Central memory CD8-positive, alpha-beta T cell (primary cell): ENCODE measurements at places on chromosomes 7 and 10.
A peak's percentile ranks its signal among the peaks of the same experiment; 100 is the strongest.

- no peak overlapping the region for H3K27ac ChIP-seq
- H3K4me1 ChIP-seq: no peaks in the 10 kb centered on the region
- H3K27me3 ChIP-seq: peaks cover 15% of the 10 kb centered on the region
- no peak for DNase-seq
- H3K4me3 ChIP-seq: no peak overlapping the region
- H3K36me3 ChIP-seq: no peaks in the 10 kb centered on the region
These were observed 332.1 kb downstream of the CRPPA start for GRCh38 chr7:16089191-16089590.

GRCh38 chr10:35511647-35512046, 93.5 kb upstream of the GJD4 start:
- H3K36me3 ChIP-seq: peaks cover 5% of the 10 kb centered on the region
- no peaks in the 10 kb centered on the region for H3K27me3 ChIP-seq
- DNase-seq: no peak
- no peak overlapping the region for H3K4me3 ChIP-seq
- H3K4me1 ChIP-seq: peaks cover 46% of the 10 kb centered on the region
- peak overlapping the region; percentile 19 for H3K27ac ChIP-seq

- DNase-seq: no peak
- no peaks in the 10 kb centered on the region for H3K36me3 ChIP-seq
- H3K27me3 ChIP-seq: peaks cover under 1% of the 10 kb centered on the region
- H3K4me1 ChIP-seq: no peaks in the 10 kb centered on the region
These were observed 534.8 kb downstream of the AUTS2 start for GRCh38 chr7:70132852-70133690.

DNA sequence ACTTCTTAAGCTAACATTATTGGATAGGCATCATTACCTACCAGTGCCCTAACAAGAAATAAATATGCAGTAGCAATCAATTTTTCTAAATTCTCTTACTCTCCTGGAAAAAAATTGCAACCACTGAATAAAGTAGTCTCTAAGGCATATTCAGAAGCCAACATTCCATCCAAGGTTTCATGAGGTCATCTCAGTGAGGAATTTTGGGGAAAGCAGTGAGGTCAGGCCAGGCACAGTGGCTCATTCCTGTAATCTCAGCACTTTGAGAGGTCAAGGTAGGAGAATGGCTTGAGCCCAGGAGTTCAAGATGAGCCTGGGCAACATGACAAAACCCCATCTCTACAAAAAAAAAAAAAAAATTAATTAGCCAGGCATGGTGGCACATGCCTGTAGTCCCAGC, 75.9 kb upstream of the GHITM start:
- no peak overlapping the region for H3K27ac ChIP-seq
- H3K27me3 ChIP-seq: peaks cover 56% of the 10 kb centered on the region
- DNase-seq: no peak
- no peaks in the 10 kb centered on the region for H3K36me3 ChIP-seq
- H3K4me1 ChIP-seq: no peaks in the 10 kb centered on the region
- H3K4me3 ChIP-seq: no peak overlapping the region

DNA sequence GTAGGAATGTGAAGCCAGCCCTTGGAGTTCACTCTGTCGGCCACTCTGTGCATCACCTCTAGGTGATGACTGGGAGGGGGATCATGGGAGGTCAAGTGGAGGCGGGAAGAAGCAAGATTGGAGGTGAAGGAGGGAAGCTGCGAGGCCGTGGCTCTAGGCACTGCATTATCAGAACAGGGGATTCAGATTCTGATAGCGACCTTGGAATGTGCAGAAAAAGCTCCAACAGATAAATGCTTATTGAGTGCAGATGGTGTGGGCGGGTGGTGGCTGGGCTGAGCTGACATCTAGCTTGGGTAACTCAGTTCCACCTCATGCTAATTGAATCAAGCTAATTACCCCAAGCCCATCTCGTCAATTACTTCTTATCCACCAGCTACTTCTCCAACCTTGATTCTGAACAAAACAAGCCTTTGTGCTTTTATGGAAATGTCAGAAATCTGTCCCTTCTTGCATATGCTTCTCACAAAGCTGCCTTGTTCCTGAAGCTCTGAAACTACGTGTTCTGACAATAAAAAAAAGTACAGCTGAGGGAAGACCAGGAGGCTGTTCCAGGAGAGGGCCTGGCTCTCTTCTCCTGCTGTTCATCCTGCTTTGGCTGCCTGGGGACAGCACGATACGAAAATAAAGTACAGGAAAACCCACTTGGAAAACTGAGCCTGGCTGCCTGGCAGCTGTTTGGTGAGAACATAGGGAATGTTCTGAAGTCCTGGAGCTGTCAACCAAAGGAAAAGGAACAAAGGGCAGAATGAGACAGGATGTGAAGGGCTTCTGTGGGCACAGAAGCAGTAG, 27.5 kb downstream of the STRA8 start:
- H3K4me1 ChIP-seq: no peaks in the 10 kb centered on the region
- no peak overlapping the region for H3K27ac ChIP-seq
- H3K27me3 ChIP-seq: peaks cover 37% of the 10 kb centered on the region
- H3K4me3 ChIP-seq: no peak overlapping the region
- H3K36me3 ChIP-seq: no peaks in the 10 kb centered on the region

DNA sequence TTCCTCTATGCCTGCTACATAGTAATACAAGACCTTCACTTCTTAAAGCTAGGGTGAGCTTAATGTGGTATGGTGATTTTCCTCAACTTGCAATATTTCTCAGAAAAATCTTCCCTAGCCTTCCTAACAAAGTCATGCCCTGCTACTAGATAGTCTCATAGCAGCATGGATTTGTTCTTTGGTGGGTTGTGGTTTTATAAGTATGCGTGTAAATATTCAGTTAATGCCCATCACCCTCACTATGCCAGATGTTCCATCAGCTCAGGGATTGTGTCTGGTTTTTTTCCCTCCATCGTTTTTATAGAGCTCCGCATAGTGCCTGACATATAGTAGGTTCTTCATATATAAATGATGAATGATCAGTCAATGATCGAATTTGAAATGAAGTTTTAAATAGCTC, 182.8 kb downstream of the CREB5 start:
- H3K27me3 ChIP-seq: peaks cover 5% of the 10 kb centered on the region
- no peak for DNase-seq
- H3K27ac ChIP-seq: no peak overlapping the region
- no peaks in the 10 kb centered on the region for H3K4me1 ChIP-seq
- H3K4me3 ChIP-seq: no peak overlapping the region
- no peaks in the 10 kb centered on the region for H3K36me3 ChIP-seq

DNA sequence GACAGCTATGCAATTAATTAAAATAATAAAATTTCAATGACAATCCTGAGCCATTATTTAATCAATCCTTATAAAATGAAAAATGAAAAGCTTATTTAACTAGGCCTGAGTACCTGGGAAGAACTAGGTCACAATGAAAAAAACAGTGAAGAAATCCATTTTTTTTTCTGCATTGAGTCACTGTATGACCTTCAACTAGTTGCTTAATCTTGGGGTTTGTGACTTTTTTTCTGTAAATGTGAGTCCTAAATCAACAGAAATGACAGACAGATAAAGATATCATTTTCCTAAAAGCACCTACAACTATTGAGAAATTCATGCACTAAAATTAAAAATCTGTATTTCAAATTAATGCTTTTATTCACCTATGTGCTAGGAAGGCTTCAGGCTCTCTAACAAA, 96.8 kb downstream of the TMEM26 start:
- no peak overlapping the region for H3K27ac ChIP-seq
- H3K4me3 ChIP-seq: no peak overlapping the region
- peaks cover 19% of the 10 kb centered on the region for H3K27me3 ChIP-seq

DNA sequence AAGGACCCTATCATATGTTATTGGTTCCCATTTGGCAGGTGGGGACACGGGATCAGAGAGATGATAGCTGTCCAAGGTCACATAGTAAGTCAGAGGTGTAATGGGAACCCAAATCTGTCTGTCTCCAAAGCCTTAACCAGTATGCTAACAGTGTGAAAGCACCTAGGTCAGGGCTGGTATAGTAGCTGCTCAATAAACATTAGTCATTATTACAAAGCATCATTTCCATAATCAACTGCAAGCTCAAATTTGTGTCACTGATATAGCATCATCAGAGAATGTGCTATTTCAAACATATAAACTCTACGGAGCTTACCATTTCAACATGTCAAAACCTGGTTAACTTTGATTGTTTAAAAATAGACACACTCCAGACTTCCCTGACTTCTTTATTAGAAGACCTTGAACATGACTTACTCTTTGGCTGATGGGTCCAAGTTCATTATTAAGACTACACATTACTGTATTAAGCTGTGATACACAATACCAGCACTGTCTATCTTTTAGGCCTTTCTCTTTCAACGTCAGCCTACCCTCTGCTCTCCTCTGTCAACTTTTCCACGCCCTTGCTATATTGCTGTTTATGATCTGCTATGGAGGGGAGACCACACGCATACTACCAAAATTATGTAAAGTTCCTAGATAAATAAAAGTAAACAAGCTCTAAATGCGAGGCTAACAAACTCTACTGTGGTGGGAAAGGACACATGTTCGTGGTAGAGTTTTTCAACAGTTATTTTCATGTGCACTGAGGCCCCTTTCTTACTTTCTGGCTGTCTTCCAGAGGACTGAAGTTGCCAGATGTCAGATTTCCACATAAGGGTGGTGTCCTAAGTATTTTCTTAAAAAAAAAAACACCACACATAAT, 33.6 kb downstream of the DNMBP start:
- DNase-seq: no peak
- no peak overlapping the region for H3K27ac ChIP-seq
- H3K4me3 ChIP-seq: no peak overlapping the region

GRCh38 chr10:32163071-32163761, 107.0 kb upstream of the KIF5B start:
- H3K4me3 ChIP-seq: no peak overlapping the region
- DNase-seq: no peak
- H3K4me1 ChIP-seq: no peaks in the 10 kb centered on the region

DNA sequence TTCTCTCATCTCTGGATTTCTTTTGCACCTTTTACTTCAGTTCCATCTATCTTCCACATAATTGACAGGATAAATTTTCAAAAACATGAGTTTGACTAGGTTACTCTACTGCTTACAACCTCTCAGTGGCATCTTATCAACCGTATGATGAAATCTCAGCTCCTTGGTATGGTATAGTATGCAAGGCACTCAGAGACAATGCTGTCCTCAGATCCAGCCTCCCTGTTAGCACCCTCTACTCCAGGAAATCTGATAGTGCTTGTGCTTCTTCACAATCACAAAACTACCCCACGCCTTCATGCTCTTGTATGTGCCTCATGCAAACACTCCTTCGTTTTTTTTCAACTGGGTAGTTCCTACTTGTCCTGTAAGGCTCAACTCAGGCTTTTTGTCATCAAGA, 330.7 kb downstream of the GPR158 start:
- no peak overlapping the region for H3K4me3 ChIP-seq
- H3K27me3 ChIP-seq: no peaks in the 10 kb centered on the region
- no peak overlapping the region for H3K27ac ChIP-seq
- H3K4me1 ChIP-seq: no peaks in the 10 kb centered on the region
- no peaks in the 10 kb centered on the region for H3K36me3 ChIP-seq

DNA sequence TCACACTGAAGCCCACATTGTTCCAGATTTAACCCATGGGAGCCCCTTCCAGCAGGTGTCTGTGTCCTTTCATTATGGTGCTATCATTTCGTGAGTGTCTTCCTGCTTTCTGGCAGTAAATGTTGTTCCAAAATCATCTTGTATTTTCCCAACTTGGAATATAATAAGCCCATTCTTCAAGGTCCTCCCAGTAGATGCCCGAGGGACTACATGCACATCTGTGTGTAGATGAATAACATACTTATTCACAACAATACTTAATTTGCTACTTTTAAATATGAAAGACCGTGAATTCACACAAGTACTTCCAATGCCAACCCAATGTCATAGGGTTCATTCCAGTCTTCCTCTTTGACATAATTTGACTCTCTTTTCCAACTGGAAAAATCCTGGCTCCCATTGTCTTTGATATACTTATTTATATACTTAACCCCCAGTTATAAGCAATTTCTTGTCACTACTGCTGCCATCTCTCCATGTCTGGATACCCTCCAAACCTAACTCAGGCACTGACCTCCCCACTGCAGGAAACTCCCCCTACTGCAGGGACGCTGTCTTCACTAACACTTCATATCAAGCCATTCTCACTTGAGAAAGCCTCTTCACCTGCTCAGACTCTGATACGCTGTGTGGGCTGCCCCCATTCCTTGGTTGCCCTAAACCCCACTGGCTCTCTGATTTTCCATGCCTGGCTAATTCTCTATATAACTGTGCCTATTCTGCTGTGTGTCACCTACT, 1119.2 kb downstream of the CNTNAP2 start:
- H3K4me3 ChIP-seq: no peak overlapping the region
- H3K36me3 ChIP-seq: peaks cover under 1% of the 10 kb centered on the region
- H3K4me1 ChIP-seq: no peaks in the 10 kb centered on the region
- H3K27me3 ChIP-seq: no peaks in the 10 kb centered on the region
- no peak for DNase-seq

GRCh38 chr10:20874261-20874660, 22.9 kb downstream of the NEBL start:
- no peak for DNase-seq
- no peak overlapping the region for H3K4me3 ChIP-seq
- no peaks in the 10 kb centered on the region for H3K36me3 ChIP-seq
- no peaks in the 10 kb centered on the region for H3K4me1 ChIP-seq

DNA sequence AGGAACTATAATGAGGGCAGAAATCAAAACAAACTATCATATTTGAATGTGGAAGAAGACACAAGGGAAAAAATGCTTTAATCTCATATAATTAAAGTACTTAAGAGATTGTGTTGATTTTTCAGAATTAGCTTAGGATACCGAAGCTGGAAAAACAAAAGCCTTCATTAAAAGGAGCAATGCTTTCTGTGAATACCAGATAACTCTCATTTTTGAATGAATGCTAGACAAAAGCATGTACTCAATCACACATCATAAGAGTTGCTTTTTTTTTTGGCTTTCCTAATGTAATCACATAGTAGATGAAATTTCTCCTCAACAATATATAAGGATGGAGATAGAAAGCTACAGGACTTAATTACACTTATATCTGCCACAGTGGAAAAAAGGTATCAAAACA, 43.3 kb downstream of the CADPS2 start:
- no peak overlapping the region for H3K4me3 ChIP-seq
- H3K36me3 ChIP-seq: no peaks in the 10 kb centered on the region
- no peaks in the 10 kb centered on the region for H3K27me3 ChIP-seq
- no peak for DNase-seq
